Endothelial cell (in vitro differentiated cells): ENCODE measurements at places on chromosomes 7 and 10.

- no peak for DNase-seq
- no peak overlapping the region for H3K27ac ChIP-seq
- H3K4me1 ChIP-seq, result no peaks in the 10 kb centered on the region
- peaks cover 6% of the 10 kb centered on the region for H3K36me3 ChIP-seq
- no peak overlapping the region for H3K4me3 ChIP-seq
Observed at GRCh38 chr7:129797214-129797789, 155.5 kb downstream of the UBE2H start.

GRCh38 chr7:35424869-35425495 is 171.1 kb upstream of the TBX20 start:
- DNase-seq, result peak; percentile 71
- no peak overlapping the region for H3K4me3 ChIP-seq
- H3K4me1 ChIP-seq, result no peaks in the 10 kb centered on the region
- peaks cover 12% of the 10 kb centered on the region for H3K36me3 ChIP-seq

GRCh38 chr10:6141296-6142151 is 52.7 kb downstream of the RBM17 start:
- H3K4me3 ChIP-seq, result no peak overlapping the region
- H3K4me1 ChIP-seq, result peaks cover 11% of the 10 kb centered on the region
- DNase-seq, result no peak
- peaks cover 4% of the 10 kb centered on the region for H3K36me3 ChIP-seq

DNA sequence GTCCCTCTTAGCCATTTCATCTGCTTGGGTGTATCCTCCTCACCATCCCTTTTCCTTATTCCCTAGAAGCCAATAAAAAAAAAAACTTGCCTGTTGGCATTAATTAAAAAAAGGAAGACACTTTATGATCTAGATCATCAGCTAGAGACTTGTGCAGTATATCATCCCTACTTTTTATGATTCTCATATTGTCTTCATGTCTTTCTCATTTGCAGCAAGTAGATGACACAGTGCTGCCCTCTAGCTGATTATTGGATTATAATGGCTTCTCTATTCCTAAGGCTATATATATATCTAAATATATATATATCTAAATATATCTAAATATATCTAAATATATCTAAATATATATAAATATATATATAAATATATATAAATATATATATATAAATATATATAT is 272.4 kb upstream of the LRGUK start:
- DNase-seq, result no peak
- peaks cover 4% of the 10 kb centered on the region for H3K27me3 ChIP-seq
- peaks cover 3% of the 10 kb centered on the region for H3K36me3 ChIP-seq
- peaks cover 50% of the 10 kb centered on the region for H3K4me1 ChIP-seq

DNA sequence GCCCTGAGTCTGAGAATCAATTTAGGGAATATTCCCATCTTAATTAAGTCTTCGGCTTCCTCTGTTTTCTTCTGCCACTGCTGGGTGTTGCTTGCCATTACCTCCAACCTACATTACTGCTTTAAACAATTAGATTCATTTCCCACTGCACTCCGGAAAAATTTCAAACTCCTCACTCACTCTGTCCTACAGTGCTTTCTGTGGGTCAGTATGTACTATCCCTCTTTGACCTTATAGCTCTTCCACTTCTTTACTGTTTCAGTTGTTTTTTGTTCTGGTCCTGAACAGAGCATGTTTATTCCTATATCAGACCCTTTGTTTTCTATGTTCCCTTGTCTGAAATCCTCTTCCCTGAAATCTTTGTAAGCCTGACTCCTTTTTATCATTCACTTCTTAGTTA is 160.6 kb downstream of the MAGI2 start:
- H3K27me3 ChIP-seq, result no peaks in the 10 kb centered on the region
- no peak for DNase-seq
- no peak overlapping the region for H3K4me3 ChIP-seq

DNA sequence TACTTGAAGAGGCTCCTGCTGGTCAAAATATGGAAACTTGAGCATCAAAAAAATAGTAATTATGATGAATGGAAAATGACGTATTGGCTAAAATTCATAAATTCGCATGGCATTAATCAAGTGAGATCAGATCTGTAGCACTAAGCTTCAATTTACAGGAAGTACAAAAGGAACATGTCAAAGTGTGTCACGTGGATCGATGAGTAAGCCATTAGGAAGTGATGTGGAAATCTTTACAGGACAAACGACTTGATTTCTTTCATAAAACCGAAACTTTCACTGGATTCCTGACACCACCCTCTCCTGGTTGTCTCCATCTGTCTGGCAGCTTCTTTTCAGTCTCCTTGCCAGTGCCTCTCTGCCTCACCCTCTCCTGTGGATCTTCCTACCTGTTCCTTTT is 25.8 kb downstream of the AKR1C8 start:
- H3K27me3 ChIP-seq, result no peaks in the 10 kb centered on the region
- no peak overlapping the region for H3K27ac ChIP-seq
- no peak overlapping the region for H3K4me3 ChIP-seq

- H3K27me3 ChIP-seq, result no peaks in the 10 kb centered on the region
- H3K36me3 ChIP-seq, result no peaks in the 10 kb centered on the region
- no peaks in the 10 kb centered on the region for H3K4me1 ChIP-seq
- DNase-seq, result no peak
Observed at GRCh38 chr10:8410506-8410905, 356.0 kb downstream of the GATA3 start.

DNA sequence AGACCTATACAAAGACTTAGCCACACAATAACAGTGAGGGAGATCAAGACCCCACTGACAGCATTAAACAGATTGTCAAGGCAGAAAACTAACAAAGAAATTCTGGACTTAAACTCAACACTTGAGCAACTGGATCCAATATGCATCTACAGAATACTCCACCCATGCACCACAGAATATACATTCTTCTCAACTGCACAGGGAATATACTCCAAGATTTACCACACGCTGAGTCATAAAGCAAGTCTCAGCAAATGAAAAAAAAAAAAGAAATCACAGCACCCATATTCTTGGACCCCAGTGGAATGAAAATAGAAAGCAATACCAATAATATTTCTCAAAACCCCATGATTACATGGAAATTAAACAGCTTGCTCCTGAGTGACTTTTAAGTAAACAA is 680.2 kb downstream of the PCDH15 start:
- peaks cover 2% of the 10 kb centered on the region for H3K27me3 ChIP-seq
- no peak overlapping the region for H3K4me3 ChIP-seq
- no peak overlapping the region for H3K27ac ChIP-seq
- H3K36me3 ChIP-seq, result no peaks in the 10 kb centered on the region

GRCh38 chr7:158547817-158548216 is 39.8 kb downstream of the PTPRN2 start:
- H3K4me3 ChIP-seq, result no peak overlapping the region
- H3K27ac ChIP-seq, result no peak overlapping the region
- H3K36me3 ChIP-seq, result peaks cover 8% of the 10 kb centered on the region
- peaks cover 11% of the 10 kb centered on the region for H3K27me3 ChIP-seq

DNA sequence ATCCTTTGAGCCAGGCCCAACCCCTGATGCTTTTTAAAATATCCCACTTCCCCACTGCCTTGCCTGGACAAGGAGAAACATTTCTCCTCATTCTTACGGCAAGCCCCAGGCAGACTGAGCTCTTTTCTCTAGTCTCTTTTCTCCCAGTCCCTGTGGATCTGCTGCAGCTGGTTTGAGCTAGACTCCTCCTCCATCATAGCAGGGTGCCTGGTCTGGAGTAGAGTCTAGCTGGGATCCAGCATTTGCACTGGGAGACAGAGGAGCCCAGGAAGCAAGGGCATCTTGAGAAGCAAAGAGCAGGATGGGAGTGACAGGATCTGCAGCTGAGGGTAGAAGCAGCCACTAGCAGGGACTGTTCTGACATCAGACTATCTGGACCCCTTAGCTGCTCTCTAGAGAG is 562.3 kb upstream of the COBL start:
- no peaks in the 10 kb centered on the region for H3K36me3 ChIP-seq
- H3K4me1 ChIP-seq, result no peaks in the 10 kb centered on the region
- H3K27me3 ChIP-seq, result no peaks in the 10 kb centered on the region
- H3K27ac ChIP-seq, result no peak overlapping the region
- no peak overlapping the region for H3K4me3 ChIP-seq
- DNase-seq, result no peak

- no peaks in the 10 kb centered on the region for H3K27me3 ChIP-seq
- DNase-seq, result no peak
- H3K36me3 ChIP-seq, result no peaks in the 10 kb centered on the region
- no peaks in the 10 kb centered on the region for H3K4me1 ChIP-seq
Observed at GRCh38 chr7:147068842-147069241, 952.2 kb downstream of the CNTNAP2 start.

GRCh38 chr7:6489612-6490011 is 41.9 kb upstream of the DAGLB start:
- H3K27me3 ChIP-seq, result peaks cover 12% of the 10 kb centered on the region
- no peak for DNase-seq
- no peaks in the 10 kb centered on the region for H3K36me3 ChIP-seq
- H3K4me1 ChIP-seq, result no peaks in the 10 kb centered on the region

DNA sequence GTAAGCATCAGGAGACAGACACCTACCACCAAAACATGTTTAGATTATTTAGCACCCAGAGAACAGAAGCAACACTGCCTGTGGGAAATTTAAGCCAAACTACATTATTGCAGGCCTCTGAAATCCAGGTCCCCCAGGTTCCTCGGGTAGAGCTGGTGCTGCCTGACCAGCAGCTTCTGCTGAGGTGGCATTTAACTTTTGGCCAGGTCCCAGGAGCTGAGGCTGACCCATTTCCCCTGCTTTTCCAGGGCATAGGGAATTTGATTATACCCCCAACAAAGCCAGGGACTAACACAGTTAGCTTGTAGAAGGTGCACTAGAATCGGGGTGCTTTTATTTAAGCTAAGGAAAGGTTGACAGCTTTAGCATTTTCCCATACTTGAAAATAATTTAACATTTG is 4.7 kb downstream of the LRRC4 start:
- H3K4me1 ChIP-seq, result peaks cover 65% of the 10 kb centered on the region
- peaks cover 30% of the 10 kb centered on the region for H3K27me3 ChIP-seq
- DNase-seq, result no peak
- peak overlapping the region; percentile 94 for H3K4me3 ChIP-seq
- no peak overlapping the region for H3K27ac ChIP-seq
- H3K36me3 ChIP-seq, result peaks cover 65% of the 10 kb centered on the region
